Fibroblast of skin of scalp (primary cell): ENCODE measurements at places on chromosomes 11 and 22.

GRCh38 chr22:38831166-38831945, 12.5 kb downstream of the NPTXR start:
- DNase-seq, result peak; percentile 66

- DNase-seq, result peak; percentile 61
Observed at GRCh38 chr11:110093407-110094297, 460 bp downstream of the ZC3H12C start.

- peak; percentile 52 for DNase-seq
Observed at GRCh38 chr22:23178512-23179254, 1.6 kb upstream of the BCR start.

GRCh38 chr11:59954219-59954847, 9.5 kb upstream of the OOSP4A start:
- DNase-seq, result no peak

DNA sequence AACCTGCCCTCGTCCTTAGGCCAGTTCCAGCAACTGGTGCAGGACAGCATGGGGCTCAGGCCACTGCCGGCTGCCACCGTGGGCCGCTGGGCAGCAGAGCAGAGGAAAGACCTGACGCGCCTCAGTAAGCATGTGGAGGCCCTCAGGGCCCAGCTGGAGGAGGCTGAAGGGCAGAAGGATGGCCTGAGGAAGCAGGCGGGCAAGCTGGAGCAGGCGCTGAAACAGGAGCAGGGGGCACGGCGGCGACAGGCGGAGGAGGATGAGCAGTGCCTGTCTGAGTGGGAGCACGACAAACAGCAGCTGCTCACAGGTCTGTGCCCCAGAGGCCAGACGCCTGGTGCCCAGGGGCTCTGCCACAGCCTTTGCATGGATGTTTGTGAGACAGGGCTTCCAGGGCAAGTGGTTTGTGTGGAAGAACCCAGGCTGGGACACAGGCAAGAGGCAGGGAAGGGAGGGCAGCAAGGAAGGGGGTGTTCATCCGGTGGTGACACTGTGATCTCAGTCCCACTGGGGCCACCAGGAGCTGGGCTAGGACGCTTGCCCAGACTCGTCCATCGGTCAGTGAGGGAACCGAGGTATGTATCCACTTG, 13.9 kb downstream of the CCDC157 start:
- DNase-seq, result no peak

GRCh38 chr22:17675584-17675983, 37.0 kb downstream of the BCL2L13 start:
- DNase-seq, result no peak

- no peak for DNase-seq
Observed at GRCh38 chr11:132872211-132872610, 660.1 kb downstream of the OPCML start.

GRCh38 chr22:20524004-20524481, 16.6 kb downstream of the MED15 start:
- DNase-seq, result no peak

DNA sequence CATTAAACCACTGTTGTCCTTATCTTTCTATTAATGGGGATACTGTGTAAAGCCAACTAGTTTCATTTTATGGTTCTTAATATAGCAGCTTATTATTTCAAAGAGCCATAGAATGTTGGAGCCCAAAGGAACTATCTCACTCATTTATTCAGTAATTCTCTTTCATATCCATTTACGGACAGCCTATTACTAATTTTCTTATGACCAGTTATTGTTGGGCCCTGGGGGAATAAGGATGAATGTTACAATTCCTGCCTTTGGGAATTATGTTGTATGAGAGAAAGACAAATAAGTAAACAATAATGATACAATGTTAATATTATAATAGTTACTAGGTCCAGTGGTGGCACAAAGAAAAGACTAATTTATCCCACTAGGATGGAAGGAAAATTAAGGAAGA, 52.4 kb downstream of the AAMDC start:
- no peak for DNase-seq

DNA sequence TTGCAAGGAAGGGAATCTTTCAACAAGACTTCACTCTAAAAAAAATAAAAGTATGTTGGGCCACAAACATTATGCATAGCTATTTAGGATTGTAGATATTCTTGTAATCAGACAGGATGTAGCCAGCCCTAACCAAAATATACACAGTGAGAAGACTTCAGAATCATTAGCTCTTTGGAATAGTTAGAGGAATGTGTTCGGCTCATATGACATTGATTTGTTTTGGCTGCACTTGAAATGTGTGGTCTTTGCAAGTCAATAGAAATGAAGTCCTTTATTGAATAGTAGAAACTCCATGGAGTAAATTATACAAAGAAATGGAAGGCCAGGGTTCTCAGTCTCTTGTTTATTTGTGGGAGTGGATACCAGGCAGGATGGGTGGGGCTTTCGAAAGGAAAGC, 692.1 kb downstream of the NTM start:
- DNase-seq, result peak; percentile 81

DNA sequence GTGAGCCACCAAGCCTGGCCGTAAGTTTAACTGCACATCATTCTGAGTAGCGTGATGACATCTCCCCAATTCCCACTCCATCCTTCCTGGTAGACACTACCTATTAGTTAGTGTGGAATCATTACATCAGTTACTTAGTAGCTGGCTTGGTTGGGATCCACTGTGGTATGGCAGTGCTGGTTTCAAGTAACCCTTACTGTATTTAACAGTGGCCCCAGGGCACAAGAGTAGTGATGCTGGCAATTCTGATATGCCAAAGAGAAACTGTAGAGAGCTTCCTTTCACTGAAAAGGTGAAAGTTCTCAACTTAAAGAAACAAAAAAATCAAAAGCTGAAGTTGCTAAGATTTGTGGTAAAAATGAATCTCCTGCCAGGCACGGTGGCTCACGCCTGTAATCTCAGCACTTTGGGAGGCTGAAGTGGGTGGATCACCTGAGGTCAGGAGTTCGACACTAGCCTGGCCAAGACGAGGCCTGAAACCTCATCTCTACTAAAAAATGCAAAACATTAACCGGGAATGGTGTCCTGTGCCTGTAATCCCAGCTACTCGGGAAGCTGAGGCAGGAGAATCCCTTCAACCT, 27.2 kb downstream of the RHOD start:
- DNase-seq, result no peak

DNA sequence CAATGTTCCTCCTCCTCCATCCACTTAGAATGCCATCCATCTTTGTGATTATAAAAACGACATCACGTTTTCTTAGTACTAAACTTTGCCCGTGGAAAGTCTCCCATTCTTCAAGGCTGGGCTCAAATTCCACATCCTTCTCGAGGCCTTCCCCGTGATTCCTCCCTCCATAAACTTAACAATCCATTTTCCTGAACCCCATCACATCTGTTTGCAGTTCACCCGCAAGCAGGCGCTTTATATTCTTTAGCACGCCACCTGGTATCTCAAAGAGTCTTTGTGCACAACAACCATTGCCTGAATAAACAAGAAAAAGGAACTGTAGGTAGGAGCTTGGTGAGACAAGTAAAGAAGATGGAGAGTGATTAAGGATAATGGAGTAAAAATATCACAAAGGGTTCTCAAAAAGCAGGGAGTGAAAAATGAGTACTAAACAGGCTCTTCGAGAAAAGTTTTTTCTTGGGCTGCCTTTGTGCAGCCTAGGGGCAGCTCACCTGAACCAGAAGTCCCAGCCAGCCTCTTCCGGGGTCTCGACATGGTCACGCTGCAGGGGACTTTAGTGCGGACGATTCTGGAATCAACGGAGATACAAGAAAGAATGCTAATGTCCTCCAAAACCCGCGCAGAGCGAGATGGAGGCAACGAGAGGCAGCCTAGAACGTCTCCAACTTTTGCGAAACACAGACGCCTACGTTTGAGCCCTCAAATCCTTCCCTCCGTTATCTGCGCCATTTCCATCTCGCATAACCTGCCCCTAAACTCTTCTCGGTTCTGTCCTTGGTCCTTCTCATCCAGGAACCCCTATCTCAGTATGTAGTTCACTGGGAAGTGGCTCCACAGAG, 585 bp downstream of the THYN1 start:
- no peak for DNase-seq

DNA sequence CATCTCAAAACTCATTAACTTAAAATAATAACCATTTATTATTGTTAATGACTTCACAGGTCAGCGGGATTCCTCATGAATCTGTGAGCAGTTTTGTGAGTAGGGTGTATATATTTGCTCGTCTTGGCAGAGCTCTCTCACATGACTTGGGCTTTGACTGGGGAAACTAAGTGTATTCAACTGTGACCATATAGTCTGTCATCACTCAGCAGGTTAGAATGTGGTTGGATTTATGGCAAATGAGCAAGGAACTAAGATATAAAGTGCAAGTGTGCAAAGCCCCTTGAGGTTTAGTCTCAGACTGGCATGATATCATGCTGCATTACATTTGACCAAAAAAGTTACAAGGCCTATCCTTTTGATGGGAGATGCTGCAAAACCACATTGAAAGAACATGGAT, 254.8 kb downstream of the CNTN5 start:
- peak; percentile 23 for DNase-seq

DNA sequence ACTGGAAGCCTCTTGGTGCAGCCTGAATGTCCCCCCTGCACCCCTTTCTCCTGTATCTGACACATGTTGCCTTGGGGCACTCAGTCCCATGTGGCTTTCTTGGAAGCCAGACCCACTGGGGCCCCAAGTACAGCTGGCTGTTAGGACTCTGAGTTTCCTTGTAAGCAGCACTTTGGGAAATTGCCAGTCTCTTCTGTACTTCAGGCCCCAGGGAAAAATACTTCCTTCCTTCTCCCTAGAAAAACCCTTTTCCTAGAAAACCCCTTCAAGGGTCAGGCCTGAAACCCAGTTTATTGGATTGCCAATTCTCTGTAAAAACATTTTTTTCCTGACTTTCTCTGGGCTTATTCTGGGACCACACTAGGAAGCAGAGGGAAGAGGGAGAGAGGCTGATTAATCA, 360.3 kb downstream of the TENM4 start:
- DNase-seq, result no peak

- no peak for DNase-seq
Observed at GRCh38 chr22:20440637-20441591, 3.3 kb upstream of the SCARF2 start.

DNA sequence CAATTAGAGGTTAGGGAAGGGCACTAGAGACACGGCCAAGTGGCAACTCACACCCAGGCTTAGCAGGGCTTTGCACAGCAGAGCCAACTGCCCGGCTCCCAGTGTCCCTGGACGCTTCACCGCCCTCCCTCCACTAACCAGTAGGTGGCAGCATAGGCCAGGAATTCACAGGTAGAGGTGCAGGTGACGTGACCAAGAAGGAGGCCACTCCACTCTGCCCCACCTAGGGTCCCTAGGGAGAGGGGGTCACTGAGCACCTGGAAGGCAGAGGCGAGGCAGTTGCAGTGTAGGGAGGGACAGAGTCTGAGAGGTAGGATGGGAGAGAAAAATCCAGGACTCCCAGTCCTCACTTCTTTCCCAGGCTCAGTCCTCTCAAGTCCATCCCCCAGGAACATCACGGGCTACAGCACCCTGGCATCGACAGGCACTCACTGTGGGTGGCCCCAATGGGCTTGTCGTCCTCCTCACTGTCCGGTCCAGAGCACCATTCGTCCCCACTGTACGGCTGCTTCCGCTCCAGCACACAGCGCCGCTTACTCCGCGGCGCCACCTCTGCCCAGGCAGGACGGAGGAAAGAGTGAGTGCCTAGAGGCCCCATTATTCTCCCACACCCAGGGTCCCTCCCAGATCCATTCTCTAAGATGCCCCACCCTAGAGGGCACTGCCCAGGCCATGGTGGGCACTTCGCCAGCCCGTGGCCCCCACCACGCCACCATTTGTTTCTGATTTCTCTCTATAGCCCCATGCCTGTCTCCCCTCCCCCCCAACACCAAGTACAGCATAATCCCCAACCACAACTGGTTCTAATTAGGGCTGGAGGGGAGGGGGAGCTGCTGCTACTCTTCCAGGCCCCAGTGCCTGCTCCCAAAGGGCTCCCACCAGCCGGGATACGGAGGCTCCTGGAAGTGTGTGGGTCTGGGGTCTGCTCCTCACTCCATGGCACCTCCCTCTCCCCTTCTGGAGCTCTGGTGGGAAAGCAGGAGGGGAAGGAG, 18.4 kb downstream of the BCL9L start:
- peak; percentile 85 for DNase-seq

DNA sequence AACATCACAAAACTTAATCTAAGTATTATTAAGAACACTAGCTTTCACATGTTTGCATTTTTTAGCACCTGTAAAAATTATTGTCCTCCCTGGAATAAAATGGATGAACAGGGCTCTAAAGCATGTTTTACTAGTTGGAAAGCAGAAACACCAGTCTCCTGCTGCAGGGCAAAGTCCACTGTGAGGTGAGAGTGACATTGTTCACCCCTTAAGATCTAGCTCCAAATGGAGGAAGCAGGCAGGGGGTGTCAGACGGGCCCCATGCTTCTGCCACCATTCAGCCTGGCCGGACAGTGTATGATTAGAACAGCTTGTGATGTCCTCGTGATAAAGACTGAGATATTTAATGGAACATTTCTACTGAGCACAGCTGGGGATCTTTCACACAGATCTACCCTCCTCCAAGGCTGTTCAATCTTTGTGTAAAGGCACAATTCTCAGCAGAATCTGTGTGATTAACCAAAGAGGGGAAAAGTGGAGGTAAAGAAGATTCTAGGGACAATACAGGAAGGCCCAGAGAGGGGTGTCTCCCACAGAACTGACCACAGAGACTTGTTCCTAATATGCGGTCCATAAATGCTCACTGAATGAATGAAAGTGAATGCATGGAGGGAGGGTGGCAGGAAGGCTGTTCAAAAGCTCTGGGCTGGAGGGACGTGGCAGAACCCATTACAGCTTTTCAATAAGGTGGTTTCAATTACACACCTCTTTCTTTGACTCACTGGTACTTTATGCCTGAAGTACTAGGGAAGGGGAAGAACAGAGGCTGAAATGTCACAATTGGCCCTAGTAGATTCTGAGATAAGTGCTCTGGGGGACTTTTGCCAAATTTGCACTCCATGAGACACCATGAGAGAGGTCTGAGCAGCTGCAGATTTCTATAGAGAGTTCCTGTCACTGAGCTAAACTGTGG, 239.1 kb upstream of the ARHGAP20 start:
- no peak for DNase-seq

GRCh38 chr11:66022401-66023185, 3.7 kb downstream of the CATSPER1 start:
- DNase-seq, result peak; percentile 63

- DNase-seq, result no peak
Observed at GRCh38 chr11:100576718-100577021, 110.4 kb upstream of the ARHGAP42 start.

GRCh38 chr11:11291041-11292015, 61.7 kb downstream of the CSNK2A3 start:
- no peak for DNase-seq

- DNase-seq, result no peak
Observed at GRCh38 chr11:66834539-66834845, 8.7 kb upstream of the RCE1 start.

DNA sequence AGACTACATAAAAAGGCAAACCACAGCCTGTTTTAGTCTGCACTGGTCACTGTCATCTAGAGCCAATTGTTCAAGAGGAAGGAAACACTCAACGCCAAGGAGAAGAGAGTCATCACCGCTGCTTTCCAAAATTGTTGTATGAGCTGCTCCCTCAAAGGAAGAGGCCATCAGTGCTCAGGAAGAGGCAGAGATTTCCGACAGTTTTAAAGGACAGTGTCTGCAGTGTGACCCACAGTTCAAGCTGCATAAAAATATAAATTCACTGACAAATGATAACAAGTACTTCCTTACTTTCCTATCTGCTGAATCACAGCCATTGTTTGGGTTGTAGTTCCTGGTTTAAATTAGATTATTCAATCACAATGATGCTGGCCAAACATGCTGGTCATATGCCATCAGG, 16.4 kb downstream of the PRCP start:
- no peak for DNase-seq

GRCh38 chr11:31651208-31651607, 141.6 kb downstream of the ELP4 start:
- DNase-seq, result no peak
